Panc1 (cell line): ENCODE measurements at places on chromosomes 16 and 17. TPM values are rescaled to one million over a fixed set of nuclear protein-coding genes. Genes with fewer than 3 reads are reported as not detected.

- H3K4me3 ChIP-seq: no peak overlapping the region
- H3K27me3 ChIP-seq: no peaks in the 10 kb centered on the region
- DNase-seq: no peak
- H3K27ac ChIP-seq: no peak overlapping the region
- H3K36me3 ChIP-seq: no peaks in the 10 kb centered on the region
- peaks cover 7% of the 10 kb centered on the region; the same call in 1 of the 2 replicates for H3K4me1 ChIP-seq
Measured at GRCh38 chr17:61459142-61459809, 7.1 kb downstream of the TBX4 start.

- no peak for DNase-seq
- no peaks in the 10 kb centered on the region for H3K4me1 ChIP-seq
- H3K36me3 ChIP-seq: no peaks in the 10 kb centered on the region
- H3K27ac ChIP-seq: no peak overlapping the region
Measured at GRCh38 chr16:82755570-82756282, 129.0 kb downstream of the CDH13 start.

- no peak overlapping the region for H3K4me3 ChIP-seq
- no peaks in the 10 kb centered on the region for H3K36me3 ChIP-seq
- no peaks in the 10 kb centered on the region for H3K27me3 ChIP-seq
- DNase-seq: no peak
Measured at GRCh38 chr17:72357764-72358365, 237.0 kb downstream of the SOX9 start.

DNA sequence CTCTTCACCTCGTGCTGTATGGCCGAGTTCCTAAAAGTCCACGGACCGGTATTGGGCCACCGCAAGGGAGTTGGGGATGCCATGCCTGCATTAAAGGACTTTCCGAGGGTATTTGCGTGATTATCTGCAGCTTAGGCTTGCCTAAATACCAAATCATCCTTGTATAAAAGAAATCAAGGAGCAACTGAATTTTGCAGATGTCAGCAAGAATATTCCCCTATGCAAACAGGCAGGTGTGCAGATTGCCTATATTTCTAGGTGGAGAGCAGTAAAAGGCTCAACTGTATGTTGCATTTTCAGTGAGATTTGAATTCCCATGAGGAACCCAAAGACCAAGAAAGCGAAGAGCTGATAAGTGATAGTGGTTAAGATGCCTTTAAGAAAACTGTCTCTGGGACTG is 452.3 kb downstream of the CDH11 start:
- H3K27me3 ChIP-seq: no peaks in the 10 kb centered on the region
- H3K36me3 ChIP-seq: no peaks in the 10 kb centered on the region
- no peak overlapping the region for H3K27ac ChIP-seq
- no peak overlapping the region for H3K4me3 ChIP-seq
- DNase-seq: no peak

FAM234A gene
- total RNA-seq: 121 TPM

- H3K27ac ChIP-seq: no peak overlapping the region
- H3K4me1 ChIP-seq: no peaks in the 10 kb centered on the region
- H3K27me3 ChIP-seq: no peaks in the 10 kb centered on the region
Measured at GRCh38 chr17:58710948-58711552, 18.6 kb downstream of the RAD51C start.
